ENCODE measurements at places on chromosomes 5 and 9.

DNA sequence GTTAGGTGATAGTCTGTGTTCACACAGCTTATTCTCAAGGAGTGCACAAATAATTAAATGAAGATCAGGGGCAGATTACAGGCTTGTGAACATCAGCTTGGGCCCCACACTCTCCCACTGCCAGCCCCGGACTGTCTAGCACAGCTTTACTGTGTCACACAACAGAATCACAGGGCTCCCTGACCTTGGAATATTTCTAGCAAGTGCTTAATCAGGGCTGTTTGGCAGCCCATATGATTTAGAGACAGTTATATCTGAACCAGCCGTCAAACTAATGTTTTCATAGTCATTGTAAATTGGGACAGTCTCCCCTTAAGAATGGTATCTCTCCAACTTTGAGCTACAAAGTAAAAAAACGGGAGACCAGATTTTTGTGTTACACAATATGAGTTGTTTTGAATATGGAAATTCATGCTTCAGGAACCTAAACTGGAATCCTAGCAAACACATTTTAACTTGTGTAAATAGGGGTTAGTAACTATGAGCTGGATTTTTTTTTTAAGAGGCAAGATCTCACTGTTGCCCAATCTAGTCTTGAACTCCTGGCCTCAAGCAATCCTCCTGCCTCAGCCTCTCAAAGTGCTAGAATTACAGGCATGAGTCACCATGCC lies 517.6 kb downstream of the BNC2 start:
- DNase-seq = no peak

DNA sequence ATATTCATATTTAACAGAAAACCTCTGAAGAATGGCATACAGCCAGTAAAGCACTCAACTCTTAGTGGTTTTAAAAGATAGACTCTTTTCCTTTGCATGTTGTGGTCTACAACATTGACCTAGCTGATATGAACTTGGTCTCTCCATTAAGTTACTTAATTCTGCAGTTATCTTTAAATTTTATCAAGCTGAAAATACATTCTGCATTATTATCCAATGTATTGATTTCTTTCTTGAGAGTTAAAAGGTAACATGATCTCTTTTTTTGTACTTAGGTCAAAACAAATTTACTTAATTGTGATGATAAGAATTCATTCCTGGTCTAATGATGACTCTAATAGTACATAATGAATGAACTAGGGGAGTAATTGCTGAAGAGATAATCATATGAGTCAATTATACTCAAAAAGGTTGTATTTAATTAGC lies 132.9 kb downstream of the STARD4 start:
- DNase-seq = no peak

DNA sequence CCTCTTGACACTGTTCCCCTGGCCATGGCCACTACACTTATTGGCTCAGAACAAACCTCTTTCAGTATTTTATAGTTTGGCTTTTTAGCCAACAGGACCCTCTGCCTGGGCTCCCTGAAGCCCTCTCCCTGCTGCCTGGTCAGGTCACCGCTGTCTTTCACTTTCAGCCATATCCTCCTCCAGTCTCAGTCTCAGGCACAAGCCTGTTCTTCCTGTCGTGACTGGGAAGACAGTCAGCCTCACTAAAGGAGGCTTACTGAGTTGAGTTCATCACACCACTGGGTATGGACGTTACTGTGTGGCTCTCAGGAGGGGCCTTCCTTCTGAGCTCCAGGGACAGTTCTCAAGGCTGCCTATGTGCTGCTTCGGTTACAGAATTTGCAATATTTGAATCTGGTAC lies 2.0 kb downstream of the QSOX2 start:
- DNase-seq = no peak

- DNase-seq = no peak
These were observed 995.0 kb downstream of the EFNA5 start for GRCh38 chr5:106675687-106676086.

GRCh38 chr5:56558131-56558745 lies 257.1 kb upstream of the MAP3K1 start:
- no peak for DNase-seq

DNA sequence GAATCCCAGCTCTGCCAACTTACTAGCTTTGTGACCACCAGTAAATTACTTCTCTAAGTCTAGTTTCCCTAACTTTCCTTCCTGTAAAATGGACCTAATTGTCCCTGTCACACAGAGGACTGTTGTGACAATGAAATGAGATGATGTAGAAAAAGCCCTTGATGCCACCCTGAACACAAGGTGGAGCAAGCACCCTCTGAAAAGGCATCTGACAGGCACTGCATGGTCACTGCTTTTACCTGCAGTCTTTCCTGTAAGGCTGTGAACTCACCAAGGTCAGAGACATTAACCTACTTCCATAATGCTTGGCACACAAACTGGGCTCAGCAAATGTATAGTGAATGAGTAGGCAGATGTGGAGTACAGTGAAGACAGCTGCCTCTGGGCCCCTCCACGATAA lies 6.1 kb downstream of the SLC31A2 start:
- DNase-seq = no peak

Measured in Daoy (cell line).